Psoas muscle (tissue), 8 donors: ENCODE measurements at places on chromosomes 11 and 22. TPM values are rescaled to one million over a fixed set of nuclear protein-coding genes. Genes with fewer than 3 reads are reported as not detected.

DNA sequence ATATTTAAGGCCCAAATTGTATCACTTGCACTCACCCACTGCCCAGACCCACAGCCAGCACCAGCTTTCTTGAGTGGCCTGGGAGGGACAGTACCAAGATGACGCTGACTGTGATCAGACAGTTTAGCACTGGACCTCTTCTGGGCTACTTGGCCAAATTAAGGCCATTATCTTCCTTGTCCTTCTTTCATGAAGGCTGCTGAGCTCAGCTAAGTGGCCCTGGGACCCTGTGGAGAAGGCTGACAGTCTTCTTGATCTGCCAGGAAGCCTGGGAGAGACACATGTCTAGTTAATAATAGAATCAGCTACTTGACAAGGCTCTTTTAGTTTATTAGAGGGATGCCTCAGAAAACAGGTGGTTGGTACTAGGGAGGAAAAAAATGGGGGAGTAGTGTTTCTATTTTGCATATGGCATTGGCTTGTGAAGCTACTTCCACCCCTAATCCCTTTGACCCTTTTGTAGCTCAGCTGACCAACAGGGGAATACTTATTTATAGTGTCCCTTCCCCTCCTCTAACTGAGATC lies 127.9 kb upstream of the NTM start:
- no peak for DNase-seq

GRCh38 chr11:36156161-36156816 lies 132.9 kb downstream of the COMMD9 start:
- no peak for DNase-seq

DNA sequence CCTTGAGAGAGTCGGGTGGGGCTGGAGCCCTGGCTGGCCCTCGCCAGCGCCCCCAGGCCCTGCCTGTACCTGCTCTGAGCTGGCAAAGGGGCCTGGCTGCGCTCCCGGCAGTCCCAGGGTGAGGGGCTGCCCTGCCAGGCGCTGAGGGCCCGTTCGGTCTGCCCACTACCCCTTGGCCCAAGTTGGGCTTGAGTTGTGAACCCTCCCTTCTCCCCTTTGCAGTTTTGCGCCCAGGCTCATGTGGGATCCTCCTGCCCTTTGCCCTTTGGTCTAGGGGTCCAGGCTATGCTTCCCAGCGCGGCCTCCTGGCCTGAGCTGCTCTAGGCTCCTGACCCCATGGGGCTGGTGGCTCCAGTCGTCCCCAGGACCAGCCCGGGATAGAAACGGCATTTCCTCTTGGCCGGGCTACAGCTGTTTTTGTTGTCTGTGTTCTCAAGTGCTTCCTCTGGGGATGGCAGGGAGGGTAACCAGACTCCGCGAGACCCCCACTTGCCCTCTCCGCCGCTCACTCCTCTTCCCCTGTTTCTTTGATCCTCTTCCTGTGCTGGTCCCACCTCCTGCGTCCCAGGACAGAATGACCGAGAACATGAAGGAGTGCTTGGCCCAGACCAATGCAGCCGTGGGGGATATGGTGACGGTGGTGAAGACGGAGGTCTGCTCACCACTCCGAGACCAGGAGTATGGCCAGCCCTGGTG lies 34.9 kb downstream of the PRDM11 start:
- DNase-seq, result no peak

GRCh38 chr22:35202376-35202775 lies 54.9 kb upstream of the HMGXB4 start:
- no peak for DNase-seq

DNA sequence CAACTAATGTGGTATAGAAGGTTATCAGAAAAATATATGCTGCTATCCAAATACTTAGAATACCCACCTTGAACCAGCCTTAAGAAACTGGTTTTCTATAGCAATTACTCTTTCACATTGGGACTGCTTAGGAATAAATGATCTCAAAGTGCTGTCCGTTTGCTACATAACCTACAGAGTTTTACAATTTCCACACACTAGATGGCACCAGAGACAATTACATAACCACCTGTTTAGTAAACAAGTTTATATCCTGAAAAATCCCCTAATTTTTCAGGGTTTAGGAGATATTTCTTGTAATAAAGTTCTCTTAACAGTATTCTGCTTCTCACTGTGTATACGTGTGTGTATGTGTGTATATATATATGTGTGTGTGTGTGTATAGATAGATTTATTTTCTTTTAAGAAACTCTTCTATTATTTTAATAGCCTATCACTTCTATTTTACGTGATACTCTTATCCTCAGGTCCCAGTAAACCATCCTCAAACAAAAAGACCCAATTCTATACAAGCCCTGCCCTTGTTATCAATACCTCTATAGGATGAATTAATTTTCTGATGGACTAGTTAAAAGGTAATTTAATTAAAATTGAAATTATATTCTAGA lies 6.7 kb upstream of the OR5I1 start:
- no peak for DNase-seq

- no peak for DNase-seq
These were observed 1.4 kb upstream of the C11orf24 start for GRCh38 chr11:68273026-68273738.

DNA sequence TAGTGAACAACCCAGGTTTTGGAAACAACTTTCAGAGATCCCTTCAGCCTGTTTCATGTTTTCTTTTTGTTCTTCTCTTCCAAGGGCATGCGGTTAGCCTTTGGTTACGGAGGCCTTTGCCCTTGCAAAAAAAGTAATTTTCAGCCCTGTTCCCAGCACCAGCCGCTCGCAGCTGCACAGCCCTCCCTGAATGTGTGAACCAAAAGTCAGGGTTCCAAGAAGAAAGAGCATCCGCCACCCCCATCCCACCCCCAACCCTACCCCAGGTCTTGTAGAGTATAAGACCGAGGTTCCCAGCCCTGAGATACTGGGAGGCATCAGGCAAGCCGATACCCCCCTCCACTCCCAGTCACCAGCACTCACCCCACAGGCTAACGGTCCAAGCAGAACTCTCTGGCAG lies 56.4 kb downstream of the IGLL1 start:
- DNase-seq, result no peak

DNA sequence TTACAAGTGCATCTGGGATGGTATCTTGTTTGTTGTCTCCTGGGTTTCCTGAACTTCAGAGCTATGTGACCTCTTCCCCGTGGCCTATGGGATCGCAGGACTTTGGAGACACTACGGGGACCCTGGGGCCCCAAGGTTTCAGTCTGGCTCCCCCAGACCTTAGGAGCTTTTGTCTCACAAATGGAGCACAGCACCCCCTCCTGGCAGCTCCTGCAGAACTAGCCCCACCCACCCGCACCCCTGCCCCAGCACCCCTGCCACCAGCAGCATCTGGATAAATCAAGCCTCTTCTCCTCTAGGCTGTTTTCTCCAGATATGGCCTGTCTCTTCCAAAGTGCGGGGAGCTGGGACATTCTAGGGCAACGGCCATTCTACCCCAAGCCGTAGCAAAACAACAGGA lies 10.4 kb downstream of the RCOR2 start:
- DNase-seq, result no peak

DNA sequence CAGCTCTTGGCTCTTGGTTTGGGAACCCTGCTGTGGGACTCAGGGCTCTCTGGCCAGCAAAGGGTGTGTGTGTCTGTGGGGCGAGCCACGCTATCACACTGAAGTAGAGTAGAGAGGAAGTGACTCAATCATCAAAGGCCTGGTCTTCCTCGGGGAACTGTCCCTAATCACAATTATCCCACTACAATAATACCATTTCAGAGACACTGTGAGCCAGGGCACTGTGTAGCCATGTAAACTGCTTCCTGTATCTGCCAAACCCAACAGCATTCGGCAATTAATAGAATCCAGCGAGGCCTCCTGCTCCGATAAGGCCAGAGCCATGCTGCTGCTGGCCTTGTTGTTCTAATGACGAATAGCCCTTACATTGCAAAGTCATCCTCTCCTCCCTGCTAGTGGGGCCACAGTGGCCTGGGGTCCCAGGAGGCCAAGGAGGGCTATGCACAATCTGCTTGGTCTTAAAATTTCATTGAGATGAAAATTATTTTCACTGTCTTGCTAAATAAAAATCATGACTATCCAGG lies 49.8 kb upstream of the LMO2 start:
- no peak for DNase-seq

DNA sequence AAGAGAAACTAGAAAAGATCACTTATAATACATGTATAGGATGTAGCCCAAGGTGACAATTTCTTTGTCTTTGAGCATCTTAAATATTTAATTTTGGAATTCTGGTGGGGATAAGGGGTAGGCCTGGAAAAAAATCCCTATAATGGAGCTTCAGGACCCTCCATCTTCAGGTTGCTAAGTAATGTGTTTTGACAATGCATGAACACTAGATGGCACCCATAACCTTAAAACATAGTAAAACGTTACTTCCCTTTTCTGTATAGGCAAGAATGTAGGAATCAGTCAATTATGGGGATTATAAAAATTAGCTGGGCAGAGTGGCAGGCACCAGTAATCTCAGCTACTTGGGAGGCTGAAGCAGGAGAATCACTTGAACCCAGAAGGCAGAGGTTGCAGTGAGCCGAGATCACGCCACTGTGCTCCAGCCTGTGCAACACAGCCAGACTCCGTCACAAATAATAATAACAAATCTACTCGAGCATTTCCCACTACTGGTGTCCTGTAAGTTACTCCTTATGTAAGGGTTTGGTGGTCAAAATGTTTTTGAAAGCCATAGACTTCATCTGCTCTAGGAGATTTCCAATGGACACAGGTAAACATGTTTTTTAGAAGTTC lies 541.9 kb upstream of the CCDC90B start:
- DNase-seq, result no peak

- DNase-seq, result no peak
These were observed 12.4 kb downstream of the PLEKHA7 start for GRCh38 chr11:17001806-17002205.

- no peak for DNase-seq
These were observed 22.4 kb downstream of the DEPDC5 start for GRCh38 chr22:31776231-31776630.

DNA sequence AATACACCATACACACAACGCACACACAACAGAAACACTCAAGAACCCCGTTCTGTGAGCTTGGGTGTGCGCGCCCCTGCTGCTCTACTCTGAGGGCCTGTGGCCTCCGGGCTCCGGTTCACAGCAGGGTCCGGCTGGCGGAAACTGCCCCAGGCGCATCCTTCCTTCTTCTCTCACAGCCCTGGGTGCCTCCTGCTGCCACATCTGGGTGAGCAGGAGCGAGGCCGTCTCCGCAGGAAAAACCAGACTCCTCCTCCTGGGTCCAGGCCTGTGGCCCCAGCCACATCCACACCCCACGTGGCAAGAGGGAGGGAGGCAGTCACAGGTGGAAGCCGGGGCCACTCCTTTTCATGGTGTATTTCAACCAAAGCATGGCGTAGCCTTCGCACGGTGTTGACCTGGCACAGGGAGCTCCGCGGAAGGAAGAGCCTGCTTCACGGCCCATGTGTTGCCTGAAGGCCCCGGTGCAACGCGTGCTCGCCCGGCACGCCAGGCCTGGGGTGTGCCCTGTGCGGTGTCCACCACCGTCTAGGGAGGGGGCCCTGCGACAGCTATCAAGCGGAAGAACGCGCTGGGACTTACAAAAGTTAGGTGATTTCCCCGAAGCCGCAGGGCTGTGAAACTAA lies 1502.7 kb downstream of the TBC1D22A start:
- no peak for DNase-seq

- no peak for DNase-seq
These were observed 14.4 kb upstream of the SLC22A6 start for GRCh38 chr11:62999156-62999555.

DNA sequence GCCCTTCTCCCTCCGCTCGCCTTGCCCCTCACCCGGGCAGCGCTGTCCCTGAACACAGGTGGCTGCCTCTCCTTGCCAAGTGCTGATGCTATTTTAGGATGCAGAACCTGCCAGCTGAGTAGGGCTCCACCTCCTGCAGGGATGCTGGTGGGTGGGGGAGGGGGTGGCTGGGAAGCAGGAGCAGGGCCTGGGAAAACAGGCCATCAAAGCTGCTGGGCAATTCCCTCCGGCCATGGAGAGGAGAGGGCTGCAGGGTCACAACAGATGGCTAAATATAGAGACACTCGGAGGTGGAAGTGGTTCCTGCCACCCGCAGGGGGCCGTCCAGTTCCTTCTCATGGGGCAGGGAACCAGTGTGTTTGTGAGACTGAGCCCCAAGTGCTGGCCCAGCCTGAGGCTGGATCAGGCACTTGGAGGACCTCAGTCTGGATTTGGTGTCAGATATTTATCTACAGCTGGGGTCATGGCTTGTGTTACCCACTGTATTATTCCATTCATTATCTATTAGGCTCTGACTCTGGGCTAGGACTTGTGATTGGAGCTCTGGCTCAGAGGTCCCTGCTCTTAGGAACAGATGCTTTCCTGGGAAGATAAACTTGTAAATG lies 59.6 kb downstream of the LRRC32 start:
- DNase-seq, result no peak

DNA sequence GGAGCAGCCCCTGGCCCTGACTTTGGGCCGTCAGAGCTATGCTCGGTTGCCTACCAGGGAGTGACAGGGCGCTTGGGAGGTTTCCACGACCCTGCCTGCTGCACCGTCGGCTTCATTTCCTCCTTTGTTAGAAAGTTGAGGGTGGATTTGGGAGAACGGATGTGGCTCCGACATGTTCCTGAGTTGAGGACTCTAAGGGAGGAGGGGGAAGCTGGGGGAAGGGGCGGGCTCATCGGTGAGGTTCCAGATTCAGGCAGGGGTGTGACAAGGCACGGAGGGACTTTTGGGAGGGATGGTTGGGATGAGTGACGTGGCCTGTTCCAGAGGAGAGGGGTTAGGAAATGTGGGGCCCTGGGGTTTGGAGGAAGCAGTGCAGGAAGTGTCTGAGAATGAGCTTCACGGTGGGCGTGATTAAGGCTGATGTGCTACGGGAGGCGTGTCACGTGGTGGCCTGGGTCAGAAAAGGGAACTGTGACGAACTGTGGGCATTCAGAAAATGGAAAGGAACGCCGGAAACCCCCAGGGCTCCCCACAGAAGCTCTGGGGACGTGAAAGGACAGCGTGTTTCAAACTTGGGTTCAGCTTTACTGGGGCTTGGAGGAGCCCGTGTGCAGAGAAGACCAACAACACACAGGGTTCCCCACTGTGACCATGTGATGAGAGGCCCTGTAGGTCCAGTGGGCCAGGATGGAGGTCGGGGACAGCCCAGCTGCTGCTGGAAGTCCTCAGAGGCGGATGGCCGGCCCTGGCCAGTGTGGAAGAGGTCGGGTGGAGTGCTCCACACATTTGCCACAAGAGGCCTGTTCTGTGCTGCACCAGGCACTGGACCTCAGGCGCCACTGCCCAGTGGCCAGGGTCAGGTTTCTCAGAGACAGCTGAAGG lies 2.8 kb downstream of the PARVB start:
- peak; percentile 79 for DNase-seq

Gene MOGAT2
- 0.19 TPM for polyA plus RNA-seq

Gene HBG2
- polyA plus RNA-seq, result not detected

Gene SLC6A5
- polyA plus RNA-seq, result not detected

Gene MMP27
- 0.08 TPM for polyA plus RNA-seq

Gene TRIM49
- not detected for polyA plus RNA-seq
